A549 treated with CpdA at 1 μM for 4 hours (cell line): ENCODE measurements at places on chromosomes 16 and 17. TPM values are rescaled to one million over a fixed set of nuclear protein-coding genes. Genes with fewer than 3 reads are reported as not detected.

ZNF785 gene
- not detected in 5 replicates for total RNA-seq

TNFSF13 gene
- total RNA-seq = 0.61 to 1.9 TPM (median 1.3 TPM) in 5 replicates

C17orf78 gene
- total RNA-seq = not detected in 5 replicates

STAT3 gene
- total RNA-seq = 82.9 to 90.0 TPM (median 84.6 TPM) in 5 replicates

MYH2 gene
- total RNA-seq = not detected in 5 replicates

ZNF207 gene
- 240 to 262 TPM (median 248 TPM) in 5 replicates for total RNA-seq

CD300LG gene
- total RNA-seq = 0.05 TPM in 1 of 5 replicates, not detected in the others

MPRIP gene
- 273 to 433 TPM (median 369 TPM) in 5 replicates for total RNA-seq

ZP2 gene
- not detected in 5 replicates for total RNA-seq

STX1B gene
- total RNA-seq = 1.4 to 2.2 TPM (median 1.7 TPM) in 5 replicates

CES5A gene
- total RNA-seq = 0.03 TPM in 1 of 5 replicates, not detected in the others

NLRC5 gene
- 3.3 to 6.9 TPM (median 4.1 TPM) in 5 replicates for total RNA-seq

FLYWCH2 gene
- total RNA-seq = 46.2 to 58.3 TPM (median 52.7 TPM) in 5 replicates

KRTAP3-2 gene
- total RNA-seq = 0.16 to 0.35 TPM (median 0.30 TPM) in 3 of 5 replicates, not detected in the others

TTLL6 gene
- 0.45 to 1.5 TPM (median 0.73 TPM) in 5 replicates for total RNA-seq

SETD1A gene
- total RNA-seq = 17.6 to 24.3 TPM (median 21.8 TPM) in 5 replicates

ALDOA gene
- total RNA-seq = 1,596 to 1,951 TPM (median 1,926 TPM) in 5 replicates

TBC1D3E gene
- total RNA-seq = not detected in 5 replicates

CDRT15 gene
- total RNA-seq = not detected in 5 replicates
